Gastrocnemius medialis (tissue), 4 donors: ENCODE measurements at places on chromosomes 1 and 21. TPM values are rescaled to one million over a fixed set of nuclear protein-coding genes. Genes with fewer than 3 reads are reported as not detected.

GRCh38 chr1:68180441-68181164, 51.7 kb downstream of the WLS start:
- DNase-seq: no peak

TSACC gene
- not detected for total RNA-seq

- no peak for DNase-seq
Measured at GRCh38 chr1:171762143-171762563, 19.3 kb upstream of the METTL13 start.

DNA sequence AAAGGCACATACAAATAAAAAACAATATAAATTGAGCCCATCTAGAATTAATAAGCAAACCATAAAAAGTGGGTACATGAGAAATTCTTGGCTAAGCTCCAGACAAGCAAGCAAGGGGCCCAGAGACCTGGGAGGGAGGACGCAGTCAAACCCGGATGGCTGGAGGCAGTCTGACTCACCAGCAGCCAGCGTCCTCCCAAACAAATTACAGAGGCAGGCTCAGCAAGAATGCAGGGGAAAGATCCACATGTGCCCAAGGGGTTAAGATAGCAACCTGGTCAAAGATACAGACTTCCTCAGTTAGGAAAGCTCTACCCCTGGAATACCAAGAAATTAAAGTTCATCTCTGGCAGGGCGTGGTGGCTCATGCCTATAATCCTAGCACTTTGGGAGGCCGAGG, 7.4 kb upstream of the TIAM1 start:
- no peak for DNase-seq

- DNase-seq: no peak
Measured at GRCh38 chr1:12173631-12174121, 6.9 kb downstream of the TNFRSF1B start.

DNA sequence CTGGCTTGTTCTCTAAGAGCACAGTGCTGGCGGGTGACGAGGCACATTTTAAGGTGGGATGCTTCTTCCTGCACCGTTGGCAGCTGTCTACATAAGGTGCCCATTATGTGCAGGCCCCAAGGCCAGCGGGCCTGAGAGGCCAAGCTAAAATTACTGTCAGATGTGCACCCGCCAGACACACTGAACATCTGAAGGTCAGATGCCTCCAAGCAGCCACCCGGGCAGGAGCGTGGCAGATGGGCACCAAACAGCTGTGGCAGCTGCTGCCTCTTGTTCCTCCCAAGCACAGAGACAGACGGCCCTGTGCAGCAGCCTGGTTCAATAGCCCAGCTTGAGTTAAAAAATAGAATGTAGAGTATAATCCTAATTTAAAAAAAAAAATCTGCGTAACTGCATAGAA, 211.9 kb upstream of the EDN2 start:
- DNase-seq: peak; percentile 16

DNA sequence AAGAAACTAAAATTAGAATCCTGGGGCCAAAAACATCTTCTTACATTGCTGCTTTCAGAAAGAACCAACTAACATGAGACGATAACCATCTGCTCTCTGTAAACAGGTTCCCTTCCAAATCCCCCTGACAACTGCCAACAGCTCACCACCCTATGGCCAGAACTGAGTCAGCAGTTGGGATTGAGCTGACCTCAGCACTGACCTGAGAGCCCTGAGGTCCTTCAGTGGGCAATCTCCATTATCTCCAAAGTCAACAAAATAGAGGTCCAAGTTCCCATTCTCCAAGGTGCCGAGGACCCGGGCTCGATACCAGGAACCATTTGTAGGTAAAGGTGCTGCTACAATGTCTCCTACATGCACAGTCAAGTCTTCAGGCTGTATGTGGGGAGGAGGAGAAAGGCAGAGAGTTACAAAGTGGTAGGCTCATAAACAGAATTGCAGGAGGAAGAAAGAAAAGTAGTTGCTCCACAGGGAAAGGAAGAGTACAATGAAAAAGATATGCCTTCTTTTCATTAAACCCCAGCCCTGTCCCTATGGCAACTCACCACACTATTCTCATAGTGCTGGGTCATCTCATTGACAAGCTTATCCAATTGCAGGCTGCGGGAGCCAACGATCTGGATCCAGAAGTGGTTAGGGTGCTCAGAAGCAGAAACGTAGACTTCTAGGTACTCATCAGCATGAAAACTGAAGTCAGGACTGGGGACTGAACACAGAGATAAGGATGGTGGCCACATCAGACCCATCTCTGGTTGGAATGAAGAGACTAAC, 12.8 kb upstream of the MRPL9 start:
- DNase-seq: no peak

DNA sequence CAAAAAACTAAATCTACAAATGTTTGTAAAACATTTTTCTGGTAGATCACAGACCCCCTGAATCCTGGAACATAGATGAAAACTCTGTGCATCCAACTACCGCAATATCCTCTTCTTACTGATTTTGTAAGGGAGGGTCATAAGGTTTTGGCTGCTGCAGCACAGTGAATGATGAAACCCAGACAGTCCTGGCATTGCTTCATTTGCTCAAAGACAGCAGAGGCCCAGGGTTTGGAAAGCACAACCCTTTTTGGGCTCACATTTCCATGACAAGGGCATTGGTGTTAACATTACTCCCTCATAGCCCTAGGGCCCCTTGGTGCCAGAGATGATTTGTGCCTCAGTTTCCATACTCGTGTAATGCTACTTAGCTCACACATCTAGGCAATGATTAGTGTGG, 51.2 kb downstream of the PLXNA2 start:
- peak; percentile 69 for DNase-seq

- DNase-seq: no peak
Measured at GRCh38 chr1:239819096-239819495, 272.6 kb upstream of the FMN2 start.

AMY1B gene
- not detected for total RNA-seq

NPR1 gene
- total RNA-seq: 5.9 TPM

DNA sequence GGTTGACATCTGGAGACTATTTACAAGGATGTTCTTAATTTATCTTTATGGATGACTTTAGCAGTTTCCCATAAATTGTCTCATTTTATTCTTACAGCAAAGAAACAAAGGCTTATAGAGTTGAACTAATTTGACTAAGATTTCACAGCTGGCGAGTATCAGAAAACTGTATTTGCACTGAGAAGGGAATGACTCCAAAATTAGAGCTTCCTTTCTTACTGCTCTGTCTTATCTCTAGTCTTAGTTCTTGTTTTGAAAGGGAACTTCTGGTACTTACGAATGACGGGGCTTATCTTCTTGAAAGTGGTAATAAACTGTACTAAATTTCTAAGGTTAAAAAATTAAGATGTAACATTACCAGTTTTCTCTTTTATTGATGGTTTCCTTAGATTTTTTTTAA, 13.6 kb downstream of the CNST start:
- no peak for DNase-seq

DNA sequence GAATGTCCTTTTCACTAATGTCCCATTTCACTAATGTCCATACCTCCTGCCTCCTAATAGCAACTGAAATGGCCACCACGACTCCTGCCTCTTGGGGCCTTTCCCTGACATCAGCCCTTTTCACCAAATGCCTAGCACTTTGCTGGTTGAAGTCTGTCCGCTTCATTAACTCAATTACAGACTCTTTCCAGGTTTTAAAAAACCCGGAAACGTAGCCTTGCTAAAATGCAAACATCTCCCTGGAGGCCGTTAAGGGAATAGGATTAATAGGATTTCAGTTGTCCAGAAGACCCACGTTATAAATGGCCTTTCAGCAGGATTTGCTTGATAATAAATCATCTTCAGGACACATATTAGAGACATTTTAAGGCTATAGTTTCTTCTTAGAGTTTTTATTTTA, 25.7 kb upstream of the ERO1B start:
- no peak for DNase-seq

GRCh38 chr1:155850345-155850744, 6.7 kb downstream of the GON4L start:
- no peak for DNase-seq

DNA sequence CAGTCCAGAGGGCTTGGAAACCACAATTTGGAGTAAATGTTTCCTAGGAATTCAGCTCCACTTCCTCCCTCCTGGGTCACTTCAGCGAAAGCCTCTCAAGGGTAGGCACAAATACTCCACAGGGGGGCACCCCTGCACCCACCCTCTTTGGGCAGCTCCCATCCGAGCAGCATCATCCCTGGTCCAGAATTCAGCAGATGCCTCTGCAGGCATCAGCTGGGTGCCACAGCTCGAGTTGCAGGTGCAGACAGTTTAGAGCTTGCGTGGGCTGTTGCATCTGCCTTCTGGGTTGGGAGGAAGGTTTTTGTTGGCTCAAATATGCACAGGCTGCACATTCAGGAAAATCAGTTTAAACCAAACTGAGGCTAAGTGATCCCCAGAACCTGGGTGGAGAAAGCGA, 25.0 kb downstream of the KANK4 start:
- DNase-seq: no peak

GRCh38 chr1:169392406-169392805, 24.4 kb downstream of the BLZF1 start:
- no peak for DNase-seq

GRCh38 chr1:31776516-31776915, 12.4 kb upstream of the ADGRB2 start:
- DNase-seq: no peak

DNA sequence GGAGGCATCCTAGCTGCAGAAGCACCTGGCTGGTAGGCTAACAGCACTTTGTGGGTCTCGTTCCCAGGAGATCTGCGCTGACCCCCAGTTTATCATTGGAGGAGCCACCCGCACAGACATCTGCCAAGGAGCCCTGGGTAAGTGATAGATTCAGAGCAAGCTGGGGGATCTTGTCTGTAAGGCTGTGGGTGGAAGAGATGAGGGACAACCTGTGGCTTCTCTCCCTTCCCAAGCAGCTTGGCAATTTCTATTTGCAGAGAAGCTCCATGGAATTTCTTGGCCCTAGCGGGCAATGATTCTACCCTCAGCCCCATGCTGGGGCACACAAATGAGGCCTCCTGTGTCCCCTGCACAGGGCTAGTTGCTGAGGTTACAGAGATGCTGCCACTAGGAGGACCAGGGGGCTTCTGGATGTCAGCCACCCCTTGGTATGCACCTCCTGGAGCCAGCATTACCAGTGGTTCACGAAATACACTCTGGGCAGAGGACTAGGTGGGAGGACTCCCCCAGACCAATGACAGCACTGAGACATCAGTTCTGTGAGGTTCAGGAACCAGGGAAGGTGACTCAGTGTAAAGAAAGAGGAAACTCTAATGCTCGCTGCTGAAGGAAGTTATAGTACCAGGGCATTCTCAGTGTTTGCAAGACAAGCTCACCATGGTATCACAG, 5.5 kb downstream of the CAPN2 start:
- DNase-seq: no peak

DNA sequence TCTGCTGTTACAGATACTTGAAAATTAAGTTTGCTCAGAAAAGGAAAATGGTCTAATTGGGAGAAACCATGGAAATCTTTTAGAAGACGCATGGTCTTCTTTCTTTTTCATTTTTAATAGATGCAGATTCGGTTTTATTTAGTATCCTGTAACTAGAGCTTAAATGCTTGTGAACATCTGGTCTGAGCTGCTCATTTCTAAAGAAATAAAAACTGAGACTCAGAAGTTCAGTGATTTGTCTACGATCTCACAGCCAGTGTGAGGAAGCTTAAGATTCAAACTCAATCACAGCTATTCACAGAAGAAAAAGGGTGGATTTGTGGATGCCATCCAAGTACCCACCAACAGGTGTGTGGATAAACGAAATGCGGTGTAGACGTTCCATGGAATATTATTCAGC, 80.0 kb upstream of the TIAM1 start:
- no peak for DNase-seq

- peak; percentile 60 for DNase-seq
Measured at GRCh38 chr1:108692724-108693655, 880 bp downstream of the PRPF38B start.

DISP1 gene
- 3.7 TPM for total RNA-seq

- DNase-seq: no peak
Measured at GRCh38 chr1:184791550-184791900, 36.9 kb upstream of the EDEM3 start.

DNA sequence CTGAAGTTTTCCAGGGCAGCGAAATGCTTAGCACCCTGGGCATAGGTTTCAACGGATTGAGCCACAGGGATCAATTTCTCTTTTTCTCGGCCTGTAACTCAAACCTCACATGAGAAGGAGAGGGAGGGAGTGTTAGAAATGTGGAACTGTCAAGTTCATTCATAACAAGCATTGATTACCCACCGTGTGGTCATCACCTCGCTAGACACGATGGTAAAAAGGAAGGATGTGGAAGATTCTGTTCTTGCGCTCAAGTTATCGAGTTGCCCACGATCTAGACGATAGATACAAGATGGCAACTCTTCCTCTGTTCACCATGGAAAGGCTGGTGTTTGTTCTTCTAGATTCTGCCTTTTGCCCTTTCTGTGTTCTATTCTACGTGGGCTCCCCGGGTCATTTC, 4.0 kb upstream of the RCAN3 start:
- DNase-seq: no peak

DNA sequence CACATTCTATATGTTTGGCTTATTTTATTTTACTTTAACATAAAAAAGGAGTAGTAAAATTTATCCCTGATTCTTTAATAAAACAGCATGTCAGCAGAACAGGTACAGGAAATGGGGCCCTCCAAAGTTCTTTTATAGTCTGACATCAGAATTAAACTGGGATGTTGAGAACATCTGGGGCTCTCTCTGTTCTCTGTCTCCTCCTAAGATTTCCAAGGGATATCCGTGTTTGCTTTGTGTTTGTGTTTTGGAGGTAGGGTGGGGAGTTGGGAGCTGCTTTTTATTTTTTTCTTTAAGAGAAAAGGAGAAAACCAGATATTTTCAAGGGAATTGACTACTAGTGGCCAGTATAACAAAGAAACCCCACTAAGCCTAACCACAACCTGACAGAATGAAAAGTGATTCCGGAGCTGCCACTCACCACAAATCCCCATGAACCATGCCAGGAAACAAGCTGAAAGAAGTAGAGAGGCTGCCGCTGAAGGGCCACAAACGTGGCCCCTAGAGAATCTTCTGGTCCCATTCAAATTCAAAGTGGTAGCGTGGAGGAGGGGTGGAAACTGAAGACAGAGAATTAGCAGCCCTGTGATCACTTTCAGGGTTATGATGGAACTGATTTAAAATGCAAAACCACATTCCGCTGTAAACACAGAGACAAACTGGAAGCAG, 369.6 kb upstream of the ADGRL2 start:
- no peak for DNase-seq
